ENCODE measurements at places on chromosomes 4 and X.

- no peak for DNase-seq
- no peak overlapping the region for H3K27ac ChIP-seq
- H3K27me3 ChIP-seq: no peaks in the 10 kb centered on the region
- no peaks in the 10 kb centered on the region for H3K4me1 ChIP-seq
Measured at GRCh38 chrX:101993335-101993734, 61.5 kb upstream of the ZMAT1 start.

DNA sequence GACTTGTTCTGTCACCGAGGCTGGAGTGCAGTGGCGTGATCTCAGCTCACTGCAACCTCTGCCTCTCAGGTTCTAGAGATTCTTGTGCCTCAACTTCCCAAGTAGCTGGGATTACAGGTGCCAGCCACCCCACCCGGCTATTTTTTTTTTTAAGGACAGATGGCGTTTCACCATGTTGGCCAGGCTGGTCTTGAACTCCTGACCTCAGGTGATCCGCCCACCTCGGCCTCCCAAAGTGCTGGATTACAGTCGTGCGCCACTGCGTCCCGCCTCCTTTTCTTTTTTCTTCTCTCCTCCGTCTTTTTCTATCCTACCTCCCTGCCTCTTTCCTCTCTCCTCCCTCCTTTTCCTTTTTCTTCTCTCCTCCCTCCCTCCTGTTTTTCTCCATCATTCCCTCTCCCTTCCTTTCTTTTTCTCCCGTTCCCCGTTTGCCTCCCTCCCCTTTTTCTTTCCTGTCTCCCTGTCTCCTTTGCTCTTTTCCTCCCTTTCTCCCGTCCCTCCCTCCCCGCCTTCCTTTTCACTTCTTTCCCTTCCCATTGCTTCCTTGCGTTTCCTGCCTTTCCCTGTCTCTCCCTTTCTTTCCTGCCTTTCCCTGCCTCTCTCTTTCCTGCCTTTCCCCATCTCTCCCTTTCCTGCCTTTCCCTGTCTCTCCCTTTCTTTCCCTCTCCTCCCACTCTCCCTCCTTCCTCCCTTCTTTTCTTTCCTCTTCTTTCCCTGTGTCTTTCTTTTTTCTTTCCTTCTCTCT is 2.1 kb upstream of the SLC25A6 start:
- H3K27ac ChIP-seq: no peak overlapping the region
- no peaks in the 10 kb centered on the region for H3K27me3 ChIP-seq
- H3K4me3 ChIP-seq: no peak overlapping the region

GRCh38 chrX:104428231-104428630 is 137.8 kb upstream of the IL1RAPL2 start:
- DNase-seq: no peak
- no peak overlapping the region for H3K4me3 ChIP-seq
- no peak overlapping the region for H3K27ac ChIP-seq

DNA sequence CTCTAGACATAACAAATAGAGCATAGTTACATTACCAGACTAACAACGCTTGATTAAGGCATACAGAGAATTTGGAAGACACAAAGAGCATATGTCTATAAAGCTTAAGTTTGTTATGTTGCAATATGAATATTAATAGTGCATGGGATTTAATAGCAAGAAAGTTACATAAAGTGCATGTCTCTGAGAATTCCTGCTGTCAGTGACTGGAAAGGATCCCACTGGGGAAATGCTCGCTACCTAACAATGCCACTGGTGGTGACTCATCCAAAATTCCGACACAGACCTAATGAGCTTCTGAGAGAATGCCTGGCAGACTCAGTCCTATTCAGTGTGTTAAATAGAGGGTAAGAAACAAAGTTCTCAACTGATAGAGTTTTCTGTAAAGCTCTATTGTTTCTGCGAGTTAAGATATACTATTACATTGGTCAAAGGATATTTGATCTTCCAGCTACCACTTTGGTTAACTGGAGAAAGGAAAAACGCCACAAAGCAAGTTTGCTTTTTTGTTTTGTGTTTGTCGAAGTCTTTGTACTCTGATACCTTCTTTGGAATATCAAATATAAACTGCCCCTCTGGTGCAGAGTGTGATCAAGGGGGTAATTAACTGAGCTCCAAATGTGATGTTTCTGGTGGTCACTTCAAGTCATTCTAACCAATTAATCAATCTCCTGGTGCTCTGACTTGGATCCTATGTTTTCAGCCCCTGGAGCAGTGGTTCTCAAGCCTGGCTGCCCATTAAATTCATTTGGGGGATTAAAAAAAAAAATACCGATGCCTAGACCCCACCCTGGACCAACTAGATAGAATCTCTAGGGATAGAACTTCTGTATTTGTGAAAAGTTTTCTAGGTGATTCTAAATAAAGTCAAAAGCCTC is 107.9 kb downstream of the PALLD start:
- H3K27ac ChIP-seq: no peak overlapping the region
- H3K27me3 ChIP-seq: no peaks in the 10 kb centered on the region
- no peak for DNase-seq
- no peaks in the 10 kb centered on the region for H3K36me3 ChIP-seq
- H3K4me3 ChIP-seq: no peak overlapping the region

GRCh38 chr4:186746581-186746980 is 22.9 kb upstream of the FAT1 start:
- no peak overlapping the region for H3K4me3 ChIP-seq
- DNase-seq: no peak
- no peaks in the 10 kb centered on the region for H3K4me1 ChIP-seq
- no peaks in the 10 kb centered on the region for H3K27me3 ChIP-seq
- no peak overlapping the region for H3K27ac ChIP-seq
- no peaks in the 10 kb centered on the region for H3K36me3 ChIP-seq

GRCh38 chr4:96887857-96888256 is 1048.0 kb downstream of the PDHA2 start:
- no peaks in the 10 kb centered on the region for H3K27me3 ChIP-seq
- no peaks in the 10 kb centered on the region for H3K4me1 ChIP-seq
- H3K4me3 ChIP-seq: no peak overlapping the region
- no peak overlapping the region for H3K27ac ChIP-seq
- DNase-seq: no peak
- H3K36me3 ChIP-seq: no peaks in the 10 kb centered on the region

GRCh38 chr4:151753056-151753455 is 7.8 kb downstream of the GATB start:
- no peak overlapping the region for H3K27ac ChIP-seq
- H3K27me3 ChIP-seq: no peaks in the 10 kb centered on the region
- no peak overlapping the region for H3K4me3 ChIP-seq
- H3K4me1 ChIP-seq: no peaks in the 10 kb centered on the region
- peaks cover 27% of the 10 kb centered on the region for H3K36me3 ChIP-seq

DNA sequence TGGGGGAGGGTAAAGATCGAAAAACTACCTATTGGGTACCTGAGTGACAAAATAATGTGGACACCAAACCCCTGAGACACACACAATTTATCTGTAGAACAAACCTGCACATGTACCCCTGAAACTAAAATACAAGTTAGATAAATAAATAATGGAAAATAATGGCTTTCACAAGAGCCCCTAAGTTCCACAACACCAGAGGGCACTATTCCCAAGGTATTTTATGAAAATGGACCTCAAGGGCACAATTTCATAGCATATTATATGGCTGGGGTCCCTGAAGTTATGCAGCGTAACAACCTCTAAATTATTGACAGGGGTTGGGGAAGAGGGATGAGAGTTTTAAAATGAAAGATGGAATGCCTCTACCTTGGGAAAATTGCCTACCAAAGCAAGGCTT is 81.3 kb upstream of the TMEM33 start:
- H3K27ac ChIP-seq: no peak overlapping the region
- H3K4me3 ChIP-seq: no peak overlapping the region
- no peak for DNase-seq
- H3K4me1 ChIP-seq: no peaks in the 10 kb centered on the region
- no peaks in the 10 kb centered on the region for H3K36me3 ChIP-seq
- peaks cover 17% of the 10 kb centered on the region for H3K27me3 ChIP-seq

DNA sequence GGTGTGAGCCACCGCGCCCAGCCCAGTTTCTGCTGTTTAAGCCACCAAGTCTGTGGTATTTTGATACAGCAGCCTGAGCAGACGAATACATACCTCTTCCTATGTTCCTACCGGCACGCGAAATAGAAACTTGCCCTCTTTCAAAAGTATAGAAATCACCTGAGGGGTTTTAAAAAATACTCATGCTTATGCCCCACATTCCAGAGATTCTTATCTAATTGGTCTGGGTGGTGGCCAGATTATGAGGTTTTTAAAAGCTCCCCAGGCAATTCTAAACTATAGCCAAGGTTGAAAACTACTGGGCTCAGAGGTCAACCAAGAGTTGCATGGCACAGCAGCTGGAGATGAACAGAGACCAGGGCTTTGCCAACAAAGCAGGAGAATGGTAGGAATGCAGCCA is 24.9 kb upstream of the HUWE1 start:
- no peaks in the 10 kb centered on the region for H3K36me3 ChIP-seq
- H3K4me3 ChIP-seq: no peak overlapping the region
- peaks cover 38% of the 10 kb centered on the region for H3K4me1 ChIP-seq
- no peak for DNase-seq
- H3K27me3 ChIP-seq: no peaks in the 10 kb centered on the region

- H3K4me1 ChIP-seq: no peaks in the 10 kb centered on the region
- peaks cover 6% of the 10 kb centered on the region for H3K36me3 ChIP-seq
- DNase-seq: no peak
- H3K27ac ChIP-seq: no peak overlapping the region
- no peaks in the 10 kb centered on the region for H3K27me3 ChIP-seq
- no peak overlapping the region for H3K4me3 ChIP-seq
Measured at GRCh38 chr4:7787681-7788141, 151.9 kb downstream of the AFAP1 start.

Measured in CD4-positive, alpha-beta T cell (primary cell).